ENCODE measurements at places on chromosomes 2 and 18.
A peak's percentile ranks its signal among the peaks of the same experiment; 100 is the strongest.

DNA sequence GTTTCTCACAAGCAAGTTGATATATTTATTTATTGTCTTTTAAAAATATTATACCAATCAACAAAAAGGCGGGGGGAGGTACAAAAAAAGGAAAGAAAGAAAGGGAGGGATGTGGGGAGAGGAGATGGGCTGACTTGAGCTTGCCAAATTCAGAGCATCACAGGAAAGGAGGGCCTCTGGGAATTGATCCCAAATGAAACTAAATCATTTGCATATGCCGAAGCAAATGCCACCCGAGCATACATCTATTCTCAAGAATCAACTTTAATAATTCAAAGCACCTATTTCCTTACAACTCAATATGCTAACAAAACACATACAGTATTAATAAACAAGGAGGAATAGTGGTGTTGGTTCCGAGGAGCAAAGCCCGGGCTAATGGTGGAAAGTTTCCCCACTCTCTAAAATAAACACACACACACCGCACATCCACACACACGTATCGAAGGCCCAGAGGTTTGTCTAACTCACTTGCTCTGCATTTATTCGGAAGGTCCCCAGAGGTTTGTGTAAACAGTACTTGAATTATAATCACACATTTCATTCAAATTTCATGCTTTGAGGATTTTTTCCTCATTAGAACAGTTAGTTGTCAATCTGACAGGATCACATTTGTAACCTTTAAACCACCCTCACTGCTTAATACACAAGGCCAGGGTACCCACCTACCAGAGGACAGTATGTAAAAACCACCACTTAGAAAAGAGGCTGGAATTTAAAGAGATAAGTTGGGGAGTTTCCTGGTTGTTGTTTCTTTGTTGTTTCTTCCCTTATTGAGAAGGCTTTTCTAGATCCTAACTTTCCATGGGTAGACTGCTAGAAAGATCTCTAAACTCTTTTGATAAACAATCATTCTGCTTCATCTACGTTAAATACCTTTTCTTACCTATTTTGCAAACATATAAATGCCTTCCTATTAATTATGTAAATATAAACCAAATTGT lies 264.7 kb downstream of the TCF4 start:
- DNase-seq: peak; percentile 53

DNA sequence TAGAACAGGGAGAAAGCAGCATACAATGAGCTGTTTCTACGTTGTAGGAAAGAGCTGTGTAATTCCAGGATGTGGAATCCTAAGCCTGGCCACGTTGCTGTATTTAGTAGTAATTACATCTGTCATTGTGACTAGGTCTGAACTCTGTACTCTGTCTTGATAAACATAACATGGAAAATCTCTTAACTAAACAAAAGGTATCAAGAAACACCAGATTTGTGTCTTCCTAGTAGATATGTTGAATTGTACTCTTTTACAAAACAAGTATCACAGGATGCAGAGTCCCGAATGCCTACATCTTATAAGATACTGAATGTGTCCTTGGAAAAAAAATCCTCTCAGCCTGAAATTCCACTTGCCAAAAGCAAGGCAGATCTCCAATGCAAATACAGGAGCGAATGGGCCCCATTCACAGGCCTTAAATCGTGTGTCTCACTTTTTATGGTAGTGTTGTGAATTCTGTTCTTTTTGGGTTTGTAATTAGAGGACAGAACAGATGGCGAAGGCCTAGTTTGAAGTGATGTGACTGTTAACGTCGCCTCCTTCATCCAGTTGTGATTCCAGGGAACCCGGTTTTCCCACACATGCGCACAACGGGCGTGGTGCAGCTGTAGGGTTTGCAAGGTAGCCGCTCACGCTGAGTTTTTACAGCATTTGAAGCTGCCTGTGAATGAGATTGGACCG lies 246.5 kb downstream of the GBX2 start:
- no peak for DNase-seq

DNA sequence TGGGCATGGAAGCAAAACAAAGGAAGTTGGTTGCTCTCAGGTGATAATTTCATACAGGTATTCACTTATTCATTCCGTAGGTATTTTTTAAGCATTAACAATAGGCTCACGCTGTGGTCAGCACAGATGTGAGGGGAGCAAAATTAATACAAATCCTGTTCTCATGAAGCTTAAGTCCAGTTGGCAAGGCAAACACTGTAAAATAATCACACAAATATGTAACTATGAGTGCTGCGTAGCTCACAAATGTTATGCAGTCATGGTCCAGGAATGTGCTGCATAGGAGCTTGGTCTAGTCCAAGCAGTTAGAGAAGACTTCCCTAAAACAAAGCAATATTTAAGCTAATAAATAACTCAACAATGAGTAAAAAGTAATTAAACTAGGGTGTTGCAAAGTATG lies 23.9 kb downstream of the SP5 start:
- peak; percentile 74 for DNase-seq

- DNase-seq: no peak
These were observed 71.1 kb upstream of the CTDP1 start for GRCh38 chr18:79608535-79608934.

All from fibroblast of pulmonary artery (primary cell).